ENCODE measurements at places on chromosomes 16 and 17. TPM values are rescaled to one million over a fixed set of nuclear protein-coding genes. Genes with fewer than 3 reads are reported as not detected.

The SPECC1 gene
- 13.1 TPM for polyA plus RNA-seq

The ACSM2B gene
- polyA plus RNA-seq: 62.8 TPM

GRCh38 chr17:4249452-4250029 lies 14.2 kb downstream of the ANKFY1 start:
- no peak for DNase-seq

- DNase-seq: no peak
Observed at GRCh38 chr16:58734459-58734787, 307 bp upstream of the GOT2 start.

The KRT222 gene
- 0.17 TPM for polyA plus RNA-seq

DNA sequence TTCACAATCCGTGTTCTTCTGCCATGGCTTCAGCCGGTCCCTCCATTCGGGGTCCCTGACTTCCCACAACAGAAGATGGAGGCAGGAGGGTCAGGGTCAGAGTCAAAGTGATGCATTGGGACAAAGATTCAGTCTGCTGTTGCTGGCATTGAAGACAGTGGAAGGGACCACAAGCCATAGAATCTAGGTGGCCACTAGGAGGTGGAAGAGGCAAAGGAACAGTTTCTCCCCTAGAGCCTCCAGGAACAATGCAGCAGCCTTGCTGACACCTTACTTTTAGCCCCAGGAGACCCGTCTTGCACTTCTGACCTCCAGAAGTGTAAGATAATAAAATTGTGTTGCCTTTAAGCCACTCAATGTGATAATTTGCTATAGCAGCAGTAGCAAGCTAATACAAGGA lies 55.9 kb downstream of the MFSD11 start:
- DNase-seq: no peak

GRCh38 chr17:54177606-54178308 lies 355.0 kb downstream of the KIF2B start:
- DNase-seq: no peak

The HSD17B1 gene
- 5.8 TPM for polyA plus RNA-seq

DNA sequence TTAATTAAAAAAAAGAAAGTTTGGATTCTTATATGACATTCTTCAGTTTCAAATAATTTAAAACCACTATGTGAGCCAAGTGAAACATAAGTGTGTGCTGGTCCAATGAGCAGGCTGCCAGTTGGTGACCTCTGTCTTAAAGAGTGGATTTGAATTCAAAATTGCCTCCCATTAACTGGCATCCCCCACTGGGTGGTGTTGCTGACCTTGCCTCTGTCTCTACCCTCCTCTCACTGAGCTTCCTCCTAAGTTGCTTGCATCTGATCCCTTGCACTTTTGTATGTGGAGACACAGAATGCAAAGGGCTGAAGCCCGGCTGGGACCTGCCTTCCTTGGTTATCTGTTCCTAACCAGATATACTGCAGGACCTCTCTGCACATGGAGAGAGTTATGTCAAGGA lies 160.6 kb downstream of the CYLD start:
- DNase-seq: no peak

DNA sequence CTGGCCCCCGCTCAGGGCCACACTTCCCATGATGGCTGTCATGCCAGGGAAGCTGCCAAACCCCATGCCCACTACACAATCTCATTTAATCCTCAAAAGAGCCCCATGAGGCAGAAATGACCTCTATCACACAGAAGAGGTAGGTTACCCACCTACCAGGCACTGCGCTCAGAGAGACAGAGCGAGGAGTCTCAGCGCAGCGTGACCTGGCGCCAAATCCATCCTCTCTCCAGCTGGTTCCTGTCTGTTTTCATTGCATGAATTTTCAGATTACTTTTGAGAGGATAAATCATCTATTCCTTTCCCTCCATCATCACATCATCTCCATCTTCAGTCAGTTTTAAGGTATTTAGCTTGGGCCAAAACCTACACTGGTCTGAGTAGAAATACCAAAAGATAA lies 101.5 kb upstream of the DNAH17 start:
- DNase-seq: no peak

GRCh38 chr17:36463916-36464764 lies 22.3 kb upstream of the ZNHIT3 start:
- peak; percentile 85 for DNase-seq

Measured in renal pelvis (tissue), 12 donors.